ENCODE measurements at places on chromosomes 2 and 18. TPM values are rescaled to one million over a fixed set of nuclear protein-coding genes. Genes with fewer than 3 reads are reported as not detected.

Gene IL36B
- not detected for total RNA-seq

Gene CPLX4
- total RNA-seq: not detected

Gene KCNIP3
- total RNA-seq: 1.7 TPM

Gene TMSB10
- 10,208 TPM for total RNA-seq

DNA sequence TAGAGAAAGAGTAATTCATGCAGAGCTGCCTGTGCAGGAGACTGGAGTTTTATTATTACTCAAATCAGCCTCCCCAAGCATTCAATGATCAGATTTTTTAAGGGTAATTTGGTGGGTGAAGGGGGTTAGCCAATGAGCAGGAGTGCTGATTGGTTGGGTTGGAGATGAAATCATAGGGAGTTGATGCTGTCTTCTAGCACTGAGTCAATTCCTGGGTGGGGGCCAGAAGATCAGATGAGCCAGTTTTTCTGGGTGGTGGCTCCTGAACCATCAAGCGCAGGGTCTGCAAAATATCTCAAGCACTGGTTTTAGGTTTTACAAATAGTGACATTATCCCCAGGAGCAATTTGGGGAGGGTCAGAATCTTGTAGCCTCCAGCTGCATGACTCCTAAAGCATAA lies 312.8 kb upstream of the THSD7B start:
- DNase-seq: no peak

DNA sequence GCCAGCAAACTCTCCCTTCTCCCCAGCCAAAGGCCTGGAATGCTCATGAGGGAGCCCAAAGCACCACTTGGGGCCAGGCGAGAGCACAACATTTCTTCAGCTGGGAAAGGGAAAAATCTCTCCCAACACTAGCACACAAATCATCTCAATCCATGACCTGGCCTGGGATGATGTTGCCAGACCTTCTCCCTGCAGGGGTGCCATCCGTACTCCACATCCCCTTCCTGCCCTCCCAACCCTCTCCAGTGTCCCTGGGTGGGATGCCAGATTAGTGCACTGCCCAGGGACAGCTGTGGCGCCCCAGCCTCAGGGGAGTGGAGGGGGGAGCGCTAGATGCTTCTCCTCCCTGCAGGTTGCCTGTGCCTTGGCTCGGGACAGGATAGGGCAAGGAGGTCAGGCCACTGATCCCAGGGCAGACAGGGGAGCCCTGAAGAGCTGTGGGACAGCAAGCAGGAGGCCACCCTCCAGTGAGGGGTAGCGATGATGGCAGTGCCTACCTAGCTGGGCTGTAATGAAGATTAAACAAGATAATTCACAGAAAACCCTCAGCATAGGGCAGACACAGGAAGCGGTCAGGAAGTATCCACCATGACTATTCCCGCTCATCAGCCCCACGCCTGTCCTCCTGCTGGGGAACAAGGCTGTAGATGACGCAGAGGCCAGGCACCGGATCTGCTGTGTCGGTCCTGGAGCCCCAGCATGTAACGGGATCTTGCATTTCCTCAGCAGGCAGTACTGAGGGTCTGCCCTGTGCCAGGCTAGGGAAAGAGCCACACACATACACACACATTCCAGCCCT lies 31.1 kb downstream of the SERTAD2 start:
- no peak for DNase-seq

DNA sequence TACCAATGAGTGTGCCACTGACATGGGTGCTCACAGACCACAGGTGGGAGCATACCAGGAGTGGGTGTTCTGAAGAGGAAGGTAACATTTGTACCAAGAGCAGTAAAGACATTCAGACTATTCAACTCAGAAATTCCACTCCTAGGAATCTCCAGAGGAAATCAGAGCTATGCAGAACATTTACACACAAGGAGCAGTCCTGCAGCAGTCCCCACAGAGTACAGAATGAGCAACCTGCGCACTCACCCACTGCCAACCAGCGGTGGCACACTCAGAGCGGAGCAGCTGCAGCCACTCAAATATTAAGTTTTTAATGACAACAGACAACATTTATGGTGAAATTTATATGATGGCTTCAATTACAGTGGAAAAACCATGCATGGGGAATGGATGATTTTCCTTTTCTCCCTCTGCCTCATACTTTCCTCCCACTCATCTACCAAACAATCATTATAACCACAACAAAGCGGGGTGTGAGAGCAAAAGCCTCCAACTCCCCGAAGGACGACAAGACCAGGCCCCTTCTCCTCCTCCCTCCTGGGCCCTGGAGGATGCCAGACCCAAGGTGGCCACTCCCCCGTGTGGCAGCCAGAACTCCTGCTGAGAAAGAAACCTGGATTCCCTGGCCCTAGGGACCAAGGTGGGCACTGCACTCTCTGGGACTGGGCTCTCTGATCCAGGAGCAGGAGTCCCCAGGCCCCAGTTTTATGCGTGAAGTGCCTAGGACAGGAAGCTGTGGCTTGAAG lies 5.4 kb downstream of the HS6ST1 start:
- DNase-seq: no peak

DNA sequence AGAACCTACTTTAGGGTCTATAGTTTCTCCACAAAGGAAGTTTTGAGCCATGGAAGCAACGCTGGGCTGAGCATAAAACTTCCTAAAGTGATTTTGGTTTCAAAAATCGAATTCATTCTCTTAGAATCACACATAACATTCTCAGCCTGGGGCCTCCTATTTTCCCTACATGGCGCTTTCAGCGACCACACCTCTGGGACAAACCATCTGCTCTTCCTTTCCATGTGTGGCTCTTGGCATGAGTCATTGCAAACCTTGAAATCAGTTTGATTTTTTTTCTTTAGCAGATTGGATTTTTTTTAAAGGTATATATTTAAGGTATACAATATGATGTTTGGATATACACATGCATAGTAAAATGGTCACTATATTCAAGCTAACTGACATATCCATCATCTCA lies 72.5 kb upstream of the APCDD1 start:
- no peak for DNase-seq

- DNase-seq: no peak
Observed at GRCh38 chr2:1521191-1521877, 108.1 kb downstream of the TPO start.

GRCh38 chr2:33810046-33810835 lies 211.1 kb upstream of the FAM98A start:
- peak; percentile 48 for DNase-seq

GRCh38 chr2:85506768-85507181 lies 32.2 kb upstream of the MAT2A start:
- DNase-seq: peak; percentile 80

GRCh38 chr18:22765896-22766295 lies 167.2 kb upstream of the RBBP8 start:
- peak; percentile 9 for DNase-seq

DNA sequence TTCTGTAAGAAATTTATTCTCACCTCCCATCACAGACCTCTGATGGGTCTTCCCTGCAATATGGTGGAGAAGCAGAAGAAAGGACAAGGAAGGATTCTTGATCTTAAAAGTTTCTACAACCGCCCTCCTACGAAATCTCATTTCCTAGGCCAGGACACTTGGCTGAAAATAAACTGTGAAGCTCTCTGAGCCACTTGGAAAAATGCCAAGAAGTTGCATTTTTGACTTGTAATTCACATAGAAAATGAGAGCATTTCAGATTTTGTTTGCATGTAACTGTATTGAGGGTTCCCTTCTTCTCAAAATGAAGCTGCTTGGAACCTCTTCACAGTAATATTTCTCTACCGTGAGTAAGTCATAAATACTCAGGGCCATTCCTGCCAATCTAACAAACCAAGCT lies 458.3 kb upstream of the SLC14A2 start:
- DNase-seq: peak; percentile 84

DNA sequence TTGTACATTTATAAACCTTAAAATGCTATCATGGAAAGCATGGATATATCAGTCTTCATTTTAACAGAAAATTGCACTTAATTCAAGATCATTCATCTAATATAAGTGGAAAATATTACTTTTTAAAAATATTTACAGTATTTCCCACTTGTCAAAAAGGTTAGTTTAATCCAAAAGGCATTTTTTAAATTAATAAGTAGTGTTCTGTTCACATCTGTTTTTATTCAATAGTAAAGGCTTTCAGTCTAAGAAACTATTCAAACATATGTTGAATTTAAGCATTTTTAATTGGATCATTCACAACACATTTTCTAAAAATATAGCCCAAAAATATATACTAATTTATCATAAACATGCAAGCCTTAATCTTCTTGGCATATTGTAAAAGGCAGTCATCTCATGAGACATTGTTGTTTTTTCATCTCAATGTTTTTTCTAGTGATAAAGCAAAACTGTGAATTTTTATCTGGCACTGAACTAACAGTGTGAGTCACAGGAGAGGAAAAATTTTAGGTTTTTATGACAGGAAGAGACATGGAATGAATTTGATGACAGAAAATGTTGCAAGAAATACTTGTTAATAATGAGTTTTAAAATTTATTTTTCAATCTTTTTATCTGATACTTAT lies 1642.5 kb upstream of the TMEFF2 start:
- peak; percentile 55 for DNase-seq

DNA sequence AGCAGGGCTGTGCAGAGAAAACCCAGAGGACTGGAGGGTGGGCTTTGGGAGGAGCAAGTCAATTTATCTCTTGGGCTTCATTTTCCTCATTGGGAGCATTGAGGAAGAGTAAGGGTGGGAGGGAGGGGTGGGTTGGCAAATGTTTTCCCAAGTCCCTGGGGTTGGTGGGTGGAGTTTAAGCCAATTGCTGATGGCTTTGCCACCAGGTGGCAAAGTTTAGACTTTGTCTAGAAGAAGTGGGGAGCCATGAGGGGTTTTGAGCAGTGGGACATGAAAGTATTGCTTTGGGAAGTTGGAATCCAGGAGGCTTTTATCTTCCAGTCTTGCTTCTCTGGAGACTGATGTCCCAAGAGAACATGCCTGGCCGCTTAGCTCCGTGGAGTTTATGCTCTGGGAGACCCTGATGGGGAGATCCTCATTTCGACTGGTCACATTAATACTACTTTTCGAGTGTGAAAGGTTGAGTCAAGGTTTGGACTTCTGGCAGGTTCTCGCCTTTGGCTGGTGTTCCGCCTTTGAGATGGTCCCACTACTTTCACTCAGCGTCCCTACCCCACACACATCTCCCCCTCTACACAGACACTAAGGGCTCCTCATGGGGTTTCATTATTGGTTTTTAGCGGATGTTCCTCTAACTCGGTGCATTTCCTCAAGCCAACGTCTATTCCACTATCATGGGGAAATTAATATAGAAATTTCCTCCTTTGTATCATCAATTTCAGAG lies 126.7 kb downstream of the PRKCE start:
- DNase-seq: no peak

DNA sequence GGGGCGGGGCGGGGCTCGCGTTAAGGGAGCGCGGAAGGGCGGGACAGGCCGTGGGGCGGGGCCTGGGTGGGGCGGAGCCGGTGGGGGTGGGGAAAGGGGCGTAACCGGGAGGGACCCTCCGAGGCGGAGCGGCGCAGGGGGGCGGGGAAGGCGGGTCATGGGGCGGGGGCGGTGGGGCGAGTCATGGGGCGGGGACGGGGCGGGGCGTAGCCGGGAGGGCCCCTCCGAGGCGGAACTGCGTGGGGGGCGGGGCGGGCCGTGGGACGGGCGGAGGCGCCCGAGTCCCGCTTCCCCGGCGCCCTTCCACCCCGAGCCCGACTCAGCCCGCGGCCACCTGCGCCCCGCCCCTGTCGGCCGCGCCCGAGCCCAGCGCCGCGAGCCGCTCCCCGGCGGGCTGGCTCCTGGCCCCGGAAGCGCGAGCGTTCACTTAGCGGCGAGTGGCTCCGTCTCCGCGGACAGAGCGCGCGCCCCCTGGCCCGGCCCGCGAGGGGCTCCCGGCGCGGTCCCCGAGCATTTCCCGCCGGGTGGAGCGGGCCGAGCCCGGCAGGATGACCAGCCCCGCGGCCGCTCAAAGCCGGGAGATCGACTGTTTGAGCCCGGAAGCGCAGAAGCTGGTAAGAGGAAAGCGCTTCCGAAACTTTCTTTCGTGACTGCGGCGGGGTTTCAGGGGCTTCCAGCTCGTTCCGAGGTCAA lies 64.7 kb downstream of the LRRFIP1 start:
- peak; percentile 85 for DNase-seq

GRCh38 chr18:11025671-11026070 lies 123.7 kb downstream of the PIEZO2 start:
- no peak for DNase-seq

- no peak for DNase-seq
Observed at GRCh38 chr18:75124991-75125381, 84.0 kb downstream of the PTGR3 start.

DNA sequence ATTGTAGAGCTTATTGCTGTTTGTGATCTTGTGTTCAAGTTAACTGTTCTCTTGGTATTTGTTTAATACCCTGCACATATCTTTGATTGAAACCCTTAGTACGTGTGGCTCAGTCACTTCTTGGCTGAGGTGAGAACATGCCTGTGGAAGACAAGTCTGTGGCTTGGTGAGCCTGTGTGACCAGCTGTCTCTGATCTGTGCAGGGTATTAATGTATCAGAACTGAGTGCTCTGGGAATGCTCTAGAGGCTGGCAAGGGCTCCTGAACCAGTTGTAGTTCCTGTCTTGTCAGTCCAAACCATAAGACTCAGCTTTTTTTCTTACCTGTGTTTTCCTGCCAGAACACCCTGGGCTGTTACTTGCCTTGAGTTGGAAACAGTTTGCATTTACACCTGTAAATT lies 52.4 kb upstream of the EPHA4 start:
- DNase-seq: no peak

Data from fibroblast of lung (primary cell).